ENCODE measurements at places on chromosomes 1 and 21.
A peak's percentile ranks its signal among the peaks of the same experiment; 100 is the strongest.

- DNase-seq = no peak
These were observed 489.7 kb upstream of the RGS18 start for GRCh38 chr1:191668525-191668924.

DNA sequence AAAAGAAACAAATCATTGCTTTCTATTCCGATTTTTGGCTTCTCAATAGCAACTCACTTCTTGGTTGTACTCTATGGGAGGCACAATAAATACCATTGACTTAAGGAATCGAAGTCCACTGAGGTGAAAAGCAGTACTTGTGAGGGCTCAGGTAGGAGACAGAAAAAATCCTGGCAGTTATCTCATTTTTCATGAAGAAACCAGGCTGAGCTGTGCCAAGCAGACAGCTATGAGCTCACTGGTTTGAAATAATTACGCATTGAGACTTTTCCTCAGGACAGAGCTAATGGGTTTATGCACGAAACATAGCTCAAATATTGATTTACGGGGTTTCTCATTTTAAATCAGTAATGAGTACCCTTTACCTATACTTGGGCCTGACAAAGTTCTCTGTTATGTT is 18.5 kb downstream of the COLGALT2 start:
- no peak for DNase-seq

- DNase-seq = peak; percentile 27
These were observed 514.7 kb downstream of the PLPP3 start for GRCh38 chr1:56064705-56065104.

GRCh38 chr1:116934586-116935207 is 25.0 kb downstream of the PTGFRN start:
- no peak for DNase-seq

- no peak for DNase-seq
These were observed 109.9 kb upstream of the CXADR start for GRCh38 chr21:17402937-17403336.

- peak; percentile 31 for DNase-seq
These were observed 36.7 kb downstream of the AJAP1 start for GRCh38 chr1:4690951-4691675.

GRCh38 chr1:178739285-178740045 is 14.4 kb downstream of the RALGPS2 start:
- DNase-seq = no peak

- no peak for DNase-seq
These were observed 322.5 kb downstream of the SIPA1L2 start for GRCh38 chr1:232307296-232308017.

DNA sequence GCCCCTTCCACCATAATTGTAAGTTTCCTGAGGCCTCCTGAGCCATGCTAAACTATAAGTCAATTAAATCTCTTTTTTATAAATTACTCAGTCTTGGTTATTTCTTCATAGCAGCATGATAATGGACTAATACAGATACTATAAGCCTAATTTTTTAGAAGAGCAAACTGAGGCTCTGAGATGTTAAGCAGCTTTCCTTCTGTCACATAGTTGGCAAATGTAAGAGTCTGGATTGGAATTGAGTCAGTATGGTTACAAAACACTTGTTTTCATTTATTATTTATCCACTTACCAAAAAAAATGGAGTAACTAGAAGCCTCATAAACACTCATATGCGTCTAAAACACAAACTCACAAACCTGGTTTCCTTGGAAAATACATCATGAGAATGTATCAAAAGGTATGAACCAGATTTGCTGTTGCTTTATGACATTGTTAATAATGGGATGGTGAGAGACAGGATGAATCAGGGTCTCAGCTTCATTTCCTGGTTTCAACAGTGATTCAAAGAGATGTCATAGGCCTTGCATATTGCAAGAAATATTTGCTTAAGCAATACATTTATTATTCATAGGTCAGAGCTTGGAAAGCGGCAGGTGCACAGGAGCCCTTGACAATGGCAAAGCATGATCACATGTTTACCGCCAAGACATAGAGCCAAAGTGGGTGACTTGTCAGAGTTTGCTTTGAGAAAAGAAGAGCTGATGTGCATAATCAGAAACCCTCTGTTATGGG is 221.5 kb downstream of the GRIK1 start:
- DNase-seq = no peak

DNA sequence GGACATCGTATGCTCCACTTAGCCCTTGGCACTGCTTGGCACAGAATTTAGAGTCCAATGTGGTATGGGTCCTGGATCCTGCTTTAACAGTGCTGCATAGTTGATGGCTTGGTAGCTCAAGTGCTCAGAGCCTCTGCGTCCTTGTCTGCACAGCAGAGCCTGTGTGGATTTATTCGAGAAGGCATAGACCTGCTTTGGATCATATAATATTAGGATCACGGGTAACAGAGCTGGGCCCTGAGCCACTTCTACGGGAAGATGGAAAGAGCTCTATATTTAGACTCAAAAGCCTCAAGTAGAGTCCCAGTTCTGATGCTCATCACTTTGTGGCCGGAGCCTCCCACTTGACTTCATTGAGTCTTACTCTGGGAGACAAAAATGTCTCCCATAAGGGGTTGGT is 164.4 kb upstream of the EDN2 start:
- no peak for DNase-seq

DNA sequence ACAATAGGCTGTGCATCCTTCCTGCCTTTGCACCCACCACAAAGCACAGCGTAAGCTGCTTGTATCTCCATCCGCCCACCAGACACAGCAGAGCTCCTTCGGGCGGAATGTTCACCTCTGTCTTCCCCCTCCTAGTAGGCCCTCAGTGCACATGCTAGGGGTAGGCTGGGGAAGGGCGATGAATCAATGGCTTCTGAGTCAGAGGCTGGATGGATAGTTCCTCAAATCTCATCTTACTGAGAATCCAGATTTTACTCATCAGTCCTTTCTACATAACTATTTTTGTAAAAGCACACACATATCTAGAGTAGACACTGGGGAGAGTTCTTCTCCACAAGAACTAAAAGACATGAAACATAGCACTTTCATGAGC is 73.8 kb downstream of the BCAR3 start:
- DNase-seq = no peak

GRCh38 chr1:145944532-145944931 is 13.3 kb downstream of the LIX1L start:
- DNase-seq = no peak

- DNase-seq = no peak
These were observed 119.9 kb upstream of the VAMP3 start for GRCh38 chr1:7651203-7651602.

GRCh38 chr1:154572468-154573167 is 5.0 kb downstream of the CHRNB2 start:
- no peak for DNase-seq

DNA sequence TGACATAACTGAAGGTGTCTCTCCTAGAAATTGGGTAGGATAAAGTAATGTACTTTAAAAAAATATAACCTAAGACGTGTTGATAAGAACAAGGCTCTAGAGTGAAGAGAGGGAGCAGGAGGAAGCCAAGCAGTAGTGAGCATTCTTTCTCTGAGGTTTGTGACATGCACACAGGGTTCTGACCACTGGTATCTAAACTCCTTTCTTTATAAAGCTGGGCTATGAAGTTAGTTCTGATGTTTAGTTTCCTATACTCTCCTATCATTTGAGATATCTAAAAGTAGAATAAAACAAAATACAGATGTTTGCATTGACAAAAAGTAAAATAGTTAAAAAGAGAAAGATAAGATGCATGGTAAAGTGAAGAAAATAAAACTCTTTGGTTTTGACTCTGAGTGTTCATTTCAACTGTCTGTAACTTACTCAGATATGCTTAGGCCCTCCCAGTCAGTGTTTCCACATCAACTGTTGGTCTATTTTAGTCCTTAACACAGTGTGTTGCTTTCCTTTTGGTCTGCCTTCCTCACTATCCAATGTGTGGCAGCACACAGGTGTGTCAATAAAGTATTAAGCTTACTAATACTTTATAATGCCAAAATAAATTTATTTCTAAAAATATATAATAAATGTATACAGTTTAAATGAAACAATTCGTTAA is 543.5 kb downstream of the PTPRC start:
- no peak for DNase-seq

- DNase-seq = no peak
These were observed 489.3 kb downstream of the RWDD3 start for GRCh38 chr1:95723346-95723745.

Measured in HTR-8/SVneo (cell line).